Kasumi-1 (cell line): ENCODE measurements at places on chromosomes 16 and 17.

DNA sequence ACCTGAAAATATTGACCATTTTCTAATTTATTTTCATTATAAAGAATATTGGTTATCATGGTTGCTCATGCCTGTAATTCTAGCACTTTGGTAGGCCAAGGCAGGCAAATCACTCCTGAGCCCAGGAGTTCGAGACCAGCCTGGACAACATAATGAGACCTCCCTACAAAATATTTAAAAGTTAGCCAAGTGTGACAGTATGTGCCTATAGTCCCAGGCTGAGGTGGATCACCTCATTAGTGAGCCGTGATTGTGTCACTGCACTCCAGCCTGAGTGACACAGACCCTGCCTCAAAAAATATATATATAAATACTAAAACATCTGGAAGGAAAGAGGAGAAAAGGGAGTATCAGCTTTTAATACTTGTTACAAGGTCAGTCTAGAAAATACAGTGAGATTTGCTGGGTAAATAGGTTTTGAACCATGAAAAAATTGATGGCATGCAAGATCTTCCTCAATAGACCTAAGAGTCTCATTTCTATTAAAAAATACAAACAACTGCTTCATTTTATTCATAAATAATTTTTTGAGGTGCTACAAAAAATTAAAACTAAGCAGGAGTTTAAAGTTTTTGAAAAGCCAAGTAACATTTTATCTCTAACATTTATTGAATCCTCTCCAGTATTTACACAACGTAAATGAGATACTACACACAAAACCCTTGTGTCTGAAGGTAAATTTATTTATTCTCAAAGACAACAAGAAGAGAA is 47.7 kb downstream of the TUBD1 start:
- DNase-seq, result no peak

DNA sequence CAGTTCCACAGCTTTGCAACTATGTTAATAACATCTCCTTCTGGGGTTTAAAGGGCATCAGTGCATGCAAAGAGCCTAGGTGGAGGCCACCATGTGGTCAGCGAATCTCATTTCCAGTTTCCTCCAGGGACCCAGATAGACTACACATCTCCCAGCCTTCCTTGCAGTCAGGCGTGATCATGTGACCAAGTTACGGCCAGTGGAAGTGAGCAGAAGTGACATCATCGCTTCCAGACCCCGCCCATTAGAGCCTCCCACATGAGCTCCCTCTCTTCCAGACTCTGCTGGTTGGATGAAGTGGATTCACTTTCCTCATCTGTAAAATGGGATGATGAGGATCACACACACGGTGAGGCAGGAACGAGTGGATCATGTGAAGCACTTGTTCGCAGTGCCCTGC is 27.4 kb upstream of the KDM8 start:
- no peak for DNase-seq

DNA sequence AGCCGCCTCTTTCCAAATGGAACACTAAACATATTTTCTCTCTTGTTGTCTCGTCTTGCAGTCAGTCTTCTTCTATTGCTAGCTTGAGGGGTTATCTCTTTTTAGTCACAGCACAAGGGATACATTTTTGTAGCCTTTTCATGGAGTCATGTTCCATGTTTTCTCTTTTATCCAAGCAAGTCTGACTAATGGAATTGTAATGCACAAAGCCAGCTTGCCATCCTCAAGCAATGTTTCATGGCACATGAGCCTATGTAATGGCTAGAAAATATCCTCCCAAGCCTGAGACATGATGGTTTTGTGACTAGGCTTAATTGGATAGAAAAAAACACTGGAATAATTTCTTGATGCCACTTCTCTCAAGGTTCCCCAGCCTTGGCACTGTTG is 414.6 kb upstream of the GOT2 start:
- DNase-seq, result no peak

GRCh38 chr17:35740997-35741931 is 9.8 kb downstream of the RASL10B start:
- DNase-seq, result no peak

DNA sequence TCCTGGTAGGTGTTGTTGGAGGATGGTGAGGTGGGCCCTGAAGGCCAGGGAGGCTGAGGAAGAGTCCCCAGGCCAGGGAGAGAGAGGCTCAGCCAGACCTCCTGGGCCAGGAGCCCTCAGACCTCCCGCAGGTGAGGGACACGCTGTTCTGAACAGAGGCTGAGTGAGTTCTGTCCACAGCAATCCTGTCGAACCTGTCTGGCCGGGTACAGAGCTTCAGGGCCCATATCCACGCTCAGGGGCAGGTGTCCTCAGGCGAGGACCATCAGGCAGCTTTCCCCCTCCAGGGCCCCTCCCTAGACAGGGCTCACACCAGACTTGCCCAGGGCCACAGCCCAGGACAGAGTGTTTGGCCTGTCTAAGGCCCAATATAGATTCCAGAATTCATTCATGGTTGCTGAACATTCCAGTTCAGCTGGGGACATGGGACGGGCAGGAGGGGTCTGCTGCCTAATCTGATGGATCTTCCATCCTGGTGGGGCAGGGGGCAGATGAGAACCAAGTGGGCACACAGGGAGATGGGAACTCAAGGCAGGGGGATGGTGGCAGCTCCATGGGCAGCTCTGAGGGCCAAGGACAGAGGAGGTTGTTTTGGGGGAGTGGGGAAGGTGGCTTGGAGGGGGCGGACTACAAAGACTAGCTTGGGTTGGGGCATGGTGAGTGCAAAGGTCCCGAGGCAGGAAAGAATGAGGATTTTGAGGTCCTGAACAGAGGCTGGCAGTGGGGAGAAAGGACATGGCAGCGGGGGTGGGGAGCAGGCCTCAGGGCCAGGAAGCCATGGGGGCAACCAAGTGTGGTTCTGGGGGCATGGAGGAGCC is 23.4 kb upstream of the MPRIP start:
- no peak for DNase-seq

- DNase-seq, result no peak
Observed at GRCh38 chr16:50679266-50679665, 1.8 kb downstream of the SNX20 start.

DNA sequence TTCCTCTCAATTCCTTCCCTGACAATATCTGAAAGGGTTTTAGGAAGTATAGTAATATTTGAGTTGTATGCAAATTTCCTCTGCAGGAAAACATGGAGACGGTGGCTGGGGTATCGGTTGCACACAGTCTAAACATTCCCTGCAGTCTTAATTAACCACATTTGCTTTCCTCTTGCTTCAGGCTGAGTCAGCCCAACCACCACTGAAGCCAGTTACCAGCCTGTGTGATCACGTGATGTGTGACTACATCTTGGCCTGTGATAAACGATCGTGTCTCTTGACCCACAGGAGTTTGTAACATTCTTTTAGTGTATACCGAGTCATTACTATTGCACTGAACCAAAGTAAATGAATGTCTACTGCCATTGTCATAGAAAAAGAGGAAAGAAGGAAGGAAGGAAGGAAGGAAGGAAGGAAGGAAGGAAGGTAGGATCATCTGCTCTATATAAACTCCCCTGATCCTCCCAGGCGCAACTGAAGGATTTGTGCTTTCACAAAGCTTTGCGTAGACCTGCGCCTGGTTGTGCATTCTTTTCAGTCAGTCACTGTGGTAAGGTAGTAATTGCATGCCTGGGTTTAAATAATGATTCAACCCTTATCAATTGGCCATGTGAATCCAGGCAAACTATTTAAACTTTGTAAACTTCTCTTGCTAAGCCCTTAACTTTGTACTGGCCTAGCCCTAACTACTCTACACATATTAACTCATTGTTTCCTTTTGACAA is 280.6 kb upstream of the SALL1 start:
- DNase-seq, result no peak

DNA sequence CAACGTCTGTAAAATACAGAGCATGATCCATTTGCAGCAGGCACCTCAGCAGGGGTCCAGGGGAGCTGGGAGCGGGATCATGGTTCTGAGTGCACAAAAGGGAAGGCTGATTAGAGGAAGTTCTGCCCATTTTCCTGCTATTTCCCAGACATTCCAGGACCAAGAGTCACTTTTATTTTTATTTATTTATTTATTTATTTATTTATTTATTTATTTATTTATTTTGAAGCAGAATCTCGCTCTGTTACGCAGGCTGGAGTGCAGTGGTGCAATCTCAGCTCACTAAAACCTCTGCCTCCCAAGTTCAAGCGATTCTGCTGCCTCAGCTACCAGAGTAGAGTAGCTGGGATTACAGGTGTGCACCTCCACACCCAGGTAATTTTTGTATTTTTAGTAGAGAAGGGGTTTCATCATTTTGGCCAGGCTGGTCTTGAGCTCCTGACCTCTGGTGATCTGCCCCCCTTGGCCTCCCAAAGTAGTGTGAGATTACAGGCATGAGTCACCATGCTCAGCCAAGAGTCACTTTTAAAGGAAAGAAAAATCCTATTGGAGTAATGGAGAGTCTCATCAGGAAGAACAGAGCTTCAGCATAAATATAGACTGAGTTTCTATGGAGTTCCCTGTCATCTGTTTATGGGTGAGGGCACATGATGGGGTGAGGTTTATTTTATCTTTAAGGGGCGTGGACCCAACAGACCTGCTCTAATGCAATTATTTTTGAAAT is 355.2 kb downstream of the HAPSTR1 start:
- DNase-seq, result no peak

DNA sequence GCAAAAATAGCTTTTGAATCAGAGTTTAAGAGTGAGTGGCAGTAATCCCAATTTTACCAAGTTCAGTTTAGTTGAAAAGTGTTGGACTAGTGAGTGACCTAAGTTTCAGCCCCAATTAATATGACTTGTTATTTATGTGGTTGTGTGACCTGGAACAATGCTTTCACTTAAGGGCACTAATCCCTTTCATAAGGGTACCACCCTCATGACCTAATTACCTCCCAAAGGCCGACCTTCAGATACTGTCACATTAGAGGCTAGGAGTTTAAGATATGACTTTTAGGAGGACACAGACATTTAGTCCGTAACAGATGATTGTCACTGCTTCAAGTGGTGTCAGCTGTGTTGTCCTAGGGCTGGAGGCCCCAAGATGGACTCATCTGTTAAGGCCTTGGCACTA is 190.0 kb downstream of the IRX3 start:
- no peak for DNase-seq

GRCh38 chr16:1895949-1896675 is 22.1 kb downstream of the HS3ST6 start:
- no peak for DNase-seq

DNA sequence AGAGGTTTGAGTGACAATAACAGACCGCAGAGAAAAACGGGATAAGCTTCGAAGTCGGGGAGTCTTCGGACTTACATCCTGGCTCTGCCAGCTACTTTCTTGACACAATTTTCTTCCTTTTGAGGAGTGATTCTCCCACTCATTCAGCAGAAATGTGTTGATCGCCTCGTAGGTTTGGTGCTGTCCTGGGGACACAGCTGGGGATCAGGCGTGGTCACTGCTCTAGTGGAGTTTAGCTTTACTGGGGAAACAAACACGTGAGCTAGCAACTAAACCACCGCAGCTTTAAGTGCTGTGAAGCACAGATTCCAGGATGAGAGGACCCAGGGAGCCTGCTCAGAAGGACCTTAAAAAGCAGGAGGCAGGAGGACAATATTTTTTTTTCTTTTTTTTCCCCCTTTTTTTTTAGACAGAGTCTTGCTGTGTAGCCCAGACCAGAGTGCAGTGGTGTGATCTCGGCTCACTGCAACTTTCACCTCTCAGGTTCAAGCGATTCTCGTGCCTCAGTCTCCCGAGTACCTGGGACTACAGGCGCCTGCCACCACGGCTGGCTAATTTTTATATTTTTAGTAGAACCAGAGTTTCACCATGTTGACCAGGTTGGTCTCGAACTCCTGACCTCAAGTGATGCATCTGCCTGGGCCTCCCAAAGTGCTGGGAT is 858 bp downstream of the NUBP1 start:
- peak; percentile 17 for DNase-seq

DNA sequence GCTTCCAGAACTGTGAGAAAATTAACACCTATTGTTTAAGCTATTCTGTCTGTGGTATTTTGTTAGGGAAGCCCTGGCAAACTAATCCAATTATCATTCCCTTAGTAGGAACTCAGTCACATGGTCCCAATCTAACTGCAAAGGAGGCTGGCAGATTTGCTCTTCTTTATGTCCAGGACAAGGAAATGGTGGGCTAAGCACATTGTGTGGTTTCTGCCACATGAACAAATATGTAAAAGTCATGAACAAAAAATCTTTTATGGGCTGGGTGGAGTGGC is 278.6 kb upstream of the RPL38 start:
- DNase-seq, result no peak

DNA sequence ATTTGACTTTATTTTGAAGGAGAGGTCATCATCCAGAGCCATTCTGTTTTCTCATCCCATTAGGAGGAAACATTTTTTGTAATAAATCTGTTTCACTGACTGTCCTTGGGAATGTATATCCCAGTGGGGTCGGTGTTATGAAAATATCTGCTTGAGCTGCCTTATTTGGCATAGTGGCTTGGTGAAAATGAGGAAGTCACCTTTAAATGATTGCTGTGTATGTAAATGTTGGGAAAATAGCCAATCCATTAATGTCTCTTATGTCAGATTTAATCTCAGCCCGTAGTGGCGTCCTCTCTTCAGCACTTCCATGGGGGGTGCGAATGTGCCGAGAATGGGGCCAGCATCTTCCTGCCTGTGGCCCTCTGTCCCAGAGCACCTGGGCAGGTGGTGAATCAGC is 57.6 kb downstream of the BANP start:
- no peak for DNase-seq

DNA sequence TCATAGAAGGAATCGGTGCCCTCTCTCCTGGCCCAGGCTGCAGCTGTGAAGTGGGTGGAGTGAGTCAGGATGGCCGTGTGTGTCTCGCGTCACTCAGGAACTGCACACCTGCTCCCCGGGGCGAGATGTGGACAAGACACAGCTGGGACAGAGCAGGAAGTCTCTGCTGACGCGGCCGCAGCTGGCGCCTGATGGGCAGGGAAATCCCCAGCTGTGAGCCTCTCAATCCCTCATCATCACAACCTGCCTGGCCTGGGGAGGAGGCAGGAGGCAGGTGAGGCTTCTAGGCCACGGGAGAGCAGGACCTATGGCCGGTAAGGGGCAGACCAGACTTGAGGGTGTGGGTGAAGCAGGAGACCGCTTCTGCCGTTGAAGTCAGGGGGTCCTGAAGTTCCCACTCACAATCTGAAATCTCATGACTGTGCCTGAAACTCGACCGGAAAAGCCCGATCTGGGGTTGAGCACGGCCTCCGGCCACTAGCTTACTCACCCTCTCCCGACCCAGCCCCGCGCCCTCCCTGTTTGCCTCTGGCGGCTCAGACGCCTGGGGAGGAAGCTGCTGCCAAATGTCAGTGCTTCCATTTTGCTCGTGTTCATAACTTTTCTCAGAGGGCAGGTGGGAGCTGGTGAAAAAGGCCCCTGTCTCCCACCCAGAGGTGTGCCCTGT is 1.1 kb upstream of the TRPV3 start:
- DNase-seq, result no peak
